ENCODE measurements at places on chromosomes 6 and 20.
A peak's percentile ranks its signal among the peaks of the same experiment; 100 is the strongest.

DNA sequence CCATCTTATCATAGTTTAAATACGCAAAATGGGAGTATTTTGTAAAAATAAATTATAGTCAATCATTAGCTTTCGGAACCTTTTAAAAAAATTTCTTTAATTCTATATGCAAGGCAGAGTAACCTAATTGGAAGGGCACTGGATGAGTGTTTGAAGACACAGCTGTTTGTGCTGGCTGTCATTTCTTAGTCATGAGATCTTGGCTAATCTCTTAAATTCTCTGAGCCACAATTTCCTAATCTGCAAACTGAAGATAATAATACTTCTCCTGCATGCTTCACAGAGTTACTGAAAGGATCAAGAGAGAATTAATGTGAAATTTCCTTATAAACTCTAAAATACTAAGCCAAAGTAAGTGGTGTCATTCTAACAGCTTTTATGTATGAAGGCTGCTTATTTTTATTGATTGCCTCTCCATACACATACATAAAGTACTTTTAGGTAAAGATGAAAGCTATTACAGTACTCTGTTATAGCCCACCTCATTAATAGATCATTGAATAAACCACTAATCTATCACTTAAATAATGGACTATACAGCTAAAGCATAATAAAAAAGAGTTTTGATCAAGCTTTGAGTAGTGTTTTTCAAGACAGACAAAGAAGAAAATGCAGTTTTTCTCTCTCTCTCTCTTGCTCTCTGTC is 383.7 kb upstream of the IRAK1BP1 start:
- no peak for DNase-seq

DNA sequence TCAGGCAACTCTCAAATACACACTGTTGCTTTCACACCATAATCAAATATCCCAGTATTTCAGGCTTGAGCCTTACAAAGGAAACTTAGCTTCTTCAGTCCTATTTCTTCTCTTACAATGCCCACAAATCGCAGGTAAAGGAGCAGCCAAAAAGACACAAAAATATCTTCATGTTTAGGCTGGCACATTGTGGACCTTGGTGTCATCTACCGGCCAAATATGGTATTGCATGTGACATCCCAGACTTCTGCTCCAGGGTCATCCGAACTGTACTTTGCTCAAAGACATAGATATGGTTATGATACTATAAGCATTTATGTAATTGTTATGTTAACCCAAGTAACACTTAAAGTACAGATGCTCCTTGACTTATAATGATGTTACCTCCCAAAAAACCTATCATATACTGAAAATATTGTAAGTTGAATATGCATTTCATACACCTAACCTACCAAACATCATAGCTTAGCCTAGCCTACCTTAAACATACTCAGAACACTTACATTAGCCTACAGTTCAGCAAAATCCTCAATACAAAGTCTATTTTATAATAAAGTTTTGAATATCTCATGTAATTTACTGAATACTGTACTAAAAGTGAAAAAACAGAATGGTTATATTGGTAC is 4.6 kb downstream of the OR2H2 start:
- DNase-seq: peak; percentile 52

DNA sequence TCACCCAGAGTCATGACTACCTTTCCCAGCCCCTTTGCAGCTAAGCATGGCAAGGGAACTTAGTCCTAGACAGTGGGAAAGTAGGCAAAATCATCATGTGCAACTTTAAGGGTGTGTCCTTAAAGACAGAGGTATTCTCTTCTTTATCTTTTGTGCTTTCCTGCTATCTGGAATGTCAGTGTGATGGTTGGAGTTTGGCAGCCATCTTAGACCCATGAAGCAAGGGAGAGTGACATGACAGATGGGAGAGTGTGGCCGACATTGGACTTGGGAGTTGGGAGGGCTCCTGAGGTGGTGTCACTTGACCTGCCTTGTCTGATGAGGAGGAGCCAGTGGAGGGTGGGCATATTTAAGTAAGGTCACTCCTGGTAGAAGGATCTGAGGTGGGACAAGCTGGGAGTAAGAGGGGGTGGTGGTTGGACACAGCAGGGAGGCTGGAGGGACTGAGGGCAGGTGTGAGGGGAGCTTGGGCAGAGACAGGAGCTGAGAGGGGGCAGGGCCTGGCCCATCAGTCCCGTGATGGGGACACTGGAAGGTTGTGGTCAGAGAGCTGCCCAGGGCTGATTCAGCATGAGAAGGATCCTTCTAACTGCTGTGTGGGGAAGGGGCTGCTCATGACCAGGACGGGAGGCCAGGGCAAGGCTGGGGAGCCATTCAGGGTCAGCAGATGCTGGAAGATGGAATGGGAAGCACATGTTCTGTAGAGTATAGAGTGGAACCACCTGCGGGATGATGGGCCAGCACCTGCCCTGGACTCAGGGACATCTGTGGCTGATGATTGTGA is 29.5 kb upstream of the SULF2 start:
- DNase-seq: no peak

GRCh38 chr6:157521362-157522335 is 140.7 kb downstream of the ZDHHC14 start:
- no peak for DNase-seq

GRCh38 chr6:141335477-141336273 is 797.0 kb upstream of the GJE1 start:
- DNase-seq: no peak

DNA sequence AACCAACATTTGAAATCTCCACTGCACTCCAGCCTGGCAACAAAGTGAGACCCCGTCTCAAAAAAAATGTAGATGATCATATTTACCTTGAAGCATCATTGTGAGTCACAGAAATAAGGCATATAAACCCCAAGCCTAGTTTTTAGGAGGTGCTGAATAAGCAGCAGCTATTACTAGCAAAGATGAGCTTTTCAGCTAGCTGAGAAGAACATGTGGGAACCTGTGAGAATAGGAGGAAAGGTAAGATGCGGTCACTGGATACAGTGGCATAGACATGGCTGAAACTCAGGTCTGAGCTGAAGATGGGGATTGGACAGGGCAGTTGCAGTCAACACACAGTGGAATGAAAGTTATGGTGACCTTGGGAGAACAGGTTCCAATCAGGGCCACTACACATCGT is 284.3 kb upstream of the IRAK1BP1 start:
- DNase-seq: no peak

DNA sequence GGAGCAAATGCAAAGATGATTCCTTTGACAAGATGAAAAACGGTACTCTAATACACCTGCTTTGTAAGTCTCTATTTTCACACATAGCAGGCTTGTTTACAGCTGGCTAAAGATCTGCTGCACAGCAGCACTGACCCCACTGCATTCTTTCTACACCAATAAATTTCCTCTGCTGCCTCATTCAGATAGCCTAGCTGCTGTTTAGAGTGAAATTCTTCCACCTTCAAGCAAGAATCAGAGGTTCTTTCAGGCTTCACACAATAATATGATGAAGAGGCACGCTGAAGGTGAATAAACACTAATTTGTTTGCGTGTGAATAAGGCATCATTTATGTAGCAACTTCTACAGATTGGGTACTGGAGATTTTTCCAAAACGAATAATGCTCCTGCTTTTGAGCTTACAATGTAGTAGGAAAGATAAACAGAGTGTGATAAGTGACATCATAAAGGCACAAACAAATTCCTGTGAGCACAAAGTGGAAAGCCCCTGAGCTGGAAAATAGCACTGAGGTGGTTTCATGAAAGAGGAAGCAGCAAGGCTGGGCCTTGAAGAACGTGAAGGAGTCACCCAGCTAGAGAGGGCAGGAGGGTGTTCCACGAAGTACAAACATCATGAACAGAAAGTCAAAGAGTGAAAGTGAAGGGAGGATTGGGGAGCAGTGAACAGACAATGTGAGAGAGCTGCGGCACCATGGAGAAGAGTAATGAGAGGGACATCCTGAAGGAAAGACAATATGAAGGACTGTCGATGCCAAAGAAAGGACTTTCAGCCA is 543.4 kb downstream of the CD83 start:
- DNase-seq: no peak

DNA sequence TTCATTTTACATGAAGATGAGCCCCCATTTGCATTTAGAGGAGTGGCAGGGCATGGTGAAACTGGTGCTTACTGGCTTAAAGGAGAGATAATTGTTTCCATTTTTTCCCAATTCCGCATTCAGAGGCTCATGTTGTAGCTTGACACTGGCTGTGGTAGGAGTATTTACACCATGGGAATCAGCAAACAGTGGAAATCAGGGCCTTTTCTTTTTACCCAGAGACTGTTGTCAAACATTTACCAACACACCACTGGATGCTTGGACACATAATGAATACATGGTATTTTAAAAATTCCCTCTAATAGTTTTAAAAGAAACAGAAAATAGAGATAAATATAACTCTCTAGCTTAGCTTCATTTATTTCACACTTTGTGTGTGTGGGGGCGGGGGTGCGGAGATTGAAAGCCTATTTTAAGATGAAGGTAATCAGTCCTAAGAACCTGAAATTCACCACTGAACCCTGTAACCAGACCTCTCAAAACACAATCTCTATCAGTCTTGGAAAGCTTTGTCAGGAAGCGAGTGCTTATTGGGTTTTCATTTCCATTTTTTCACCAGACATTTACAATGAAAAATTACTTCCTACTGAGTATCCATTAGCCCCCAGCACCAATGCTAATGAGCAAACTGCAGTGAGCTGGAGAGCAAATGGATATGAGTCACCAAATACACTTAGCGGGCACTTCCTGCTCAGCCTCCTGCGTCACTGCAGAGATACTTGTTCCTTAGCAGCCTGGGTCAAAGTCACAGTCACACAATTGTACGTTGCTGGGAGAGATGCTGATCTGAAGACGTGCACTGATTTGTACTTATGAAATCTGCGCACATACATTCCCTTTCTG is 532.0 kb downstream of the BCKDHB start:
- DNase-seq: peak; percentile 14

- no peak for DNase-seq
Observed at GRCh38 chr6:159931112-159931511, 37.8 kb upstream of the IGF2R start.

GRCh38 chr6:7240351-7240750 is 72.6 kb downstream of the SSR1 start:
- DNase-seq: no peak

DNA sequence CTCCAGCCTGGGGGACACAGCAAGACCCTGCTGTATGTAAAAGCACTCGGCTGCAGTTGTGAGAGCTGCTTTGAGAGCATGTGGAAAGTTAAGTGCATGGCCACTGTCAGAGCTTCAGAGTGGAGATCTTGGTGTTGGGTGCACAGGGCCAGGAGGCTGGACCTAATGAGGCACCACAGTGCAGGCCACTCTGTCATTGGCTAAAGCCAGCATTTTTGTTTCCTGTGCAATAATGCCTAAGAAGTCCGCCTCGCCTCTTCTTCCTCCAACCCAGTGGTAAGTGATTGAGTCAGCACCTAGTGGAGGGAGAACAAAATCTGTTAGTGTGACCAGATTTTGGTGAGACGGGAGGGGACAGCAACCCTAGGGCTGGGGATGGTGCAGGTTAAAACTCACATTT is 60.6 kb downstream of the SSR1 start:
- no peak for DNase-seq

GRCh38 chr6:141153563-141153962 is 979.2 kb upstream of the GJE1 start:
- no peak for DNase-seq

GRCh38 chr6:118808793-118809638 is 84.9 kb upstream of the ASF1A start:
- no peak for DNase-seq

DNA sequence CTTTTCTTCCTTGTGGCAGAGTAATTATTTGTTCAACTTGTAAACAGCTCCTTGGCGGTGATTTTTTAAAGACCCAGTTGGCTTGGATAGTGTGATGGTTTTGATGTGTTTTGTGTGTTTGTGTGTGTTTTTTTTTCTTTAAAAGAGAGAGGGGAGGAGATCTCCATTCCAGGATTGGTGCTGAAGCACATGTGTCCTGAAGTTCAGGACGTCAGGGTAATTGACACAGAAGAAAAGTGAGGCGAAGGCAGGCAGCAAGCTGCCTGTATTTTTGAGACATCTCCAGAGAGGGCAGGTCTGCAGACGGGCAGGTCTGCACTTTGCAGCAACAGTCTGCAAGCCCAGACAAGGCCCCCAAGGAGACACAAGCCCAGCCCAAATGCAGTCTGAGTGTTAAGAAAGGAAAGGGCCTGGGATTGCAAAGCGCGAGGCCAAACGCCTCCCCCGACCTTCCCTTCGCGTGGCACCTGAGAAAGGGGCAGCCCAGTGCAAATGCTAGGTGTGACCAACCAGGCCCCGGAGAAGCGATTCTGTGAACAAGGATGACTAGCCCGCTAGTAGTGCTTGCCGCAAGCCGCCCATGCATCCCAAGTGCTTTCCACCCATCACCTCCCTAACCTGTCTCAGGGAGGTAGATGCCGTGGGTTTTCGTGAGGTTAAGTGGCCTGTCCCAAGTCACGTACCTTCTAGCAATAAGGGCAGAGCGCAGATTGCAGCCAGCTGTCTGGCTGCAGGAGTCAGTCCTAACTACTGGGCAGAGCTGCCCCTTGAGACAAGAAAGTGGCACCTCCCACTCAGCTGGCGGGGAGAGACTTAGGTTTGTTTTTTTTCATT is 230.5 kb downstream of the ZMYND8 start:
- DNase-seq: peak; percentile 35

GRCh38 chr6:125231574-125232343 is 70.0 kb downstream of the HDDC2 start:
- DNase-seq: no peak

- peak; percentile 13 for DNase-seq
Observed at GRCh38 chr6:144644776-144645175, 359.6 kb downstream of the UTRN start.

GRCh38 chr20:50601511-50602431 is 89.6 kb downstream of the RIPOR3 start:
- no peak for DNase-seq

DNA sequence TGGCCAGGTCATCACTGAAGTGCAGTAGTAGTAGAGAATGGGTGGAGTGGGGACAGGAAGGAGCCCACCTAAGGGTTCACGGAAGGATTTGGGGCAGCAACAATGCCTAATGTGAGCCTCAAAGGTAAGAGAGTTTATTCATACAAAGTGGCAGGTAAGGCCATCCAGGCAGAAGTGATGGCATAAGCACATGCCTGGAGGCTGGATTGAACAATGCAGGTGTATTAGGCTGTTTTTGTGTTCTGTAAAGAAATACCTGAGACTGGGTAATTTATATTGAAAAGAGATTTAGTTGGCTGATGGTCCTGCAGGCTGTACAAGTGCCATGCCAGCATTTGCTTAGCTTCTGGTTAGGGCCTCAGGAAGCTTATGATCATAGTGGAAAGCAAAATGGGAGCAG is 48.3 kb downstream of the CLIC5 start:
- DNase-seq: no peak

GRCh38 chr6:5034736-5035135 is 30.9 kb upstream of the RPP40 start:
- DNase-seq: peak; percentile 78

- DNase-seq: no peak
Observed at GRCh38 chr6:19299129-19299528, 538.0 kb upstream of the ID4 start.

Measured in ELF-1 (cell line).